ENCODE measurements at places on chromosomes 5 and 9.

- DNase-seq: no peak
Measured at GRCh38 chr9:88824711-88825110, 166.6 kb upstream of the S1PR3 start.

DNA sequence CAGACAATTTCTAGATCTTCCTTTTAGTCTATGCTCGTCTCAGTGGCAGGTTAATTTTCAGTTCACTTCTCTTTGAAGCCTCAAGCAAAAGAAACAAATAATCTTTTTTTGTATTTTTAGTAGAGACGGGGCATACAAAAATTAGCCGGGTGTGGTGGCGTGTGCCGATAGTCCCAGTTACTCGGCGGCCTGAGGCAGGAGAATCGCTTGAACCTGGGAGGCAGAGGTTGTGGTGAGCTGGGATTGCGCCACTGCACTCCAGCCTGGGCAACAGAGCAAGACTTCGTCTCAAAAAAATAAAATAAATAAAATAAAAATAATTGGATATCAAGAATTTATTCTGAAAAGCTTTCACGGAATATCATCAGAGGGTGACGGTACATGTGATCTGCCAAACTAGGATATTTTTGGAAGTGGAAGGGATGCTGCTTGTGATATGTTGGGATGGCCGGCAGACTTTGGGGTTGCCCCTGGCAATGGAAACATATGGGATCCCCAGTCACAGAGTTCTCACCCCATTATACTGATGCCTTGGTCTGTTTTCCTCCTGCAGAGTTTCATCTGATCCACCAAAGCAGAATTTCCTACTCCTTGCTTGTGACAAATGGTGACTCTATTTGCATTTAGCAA is 7.6 kb upstream of the LCP2 start:
- no peak for DNase-seq

DNA sequence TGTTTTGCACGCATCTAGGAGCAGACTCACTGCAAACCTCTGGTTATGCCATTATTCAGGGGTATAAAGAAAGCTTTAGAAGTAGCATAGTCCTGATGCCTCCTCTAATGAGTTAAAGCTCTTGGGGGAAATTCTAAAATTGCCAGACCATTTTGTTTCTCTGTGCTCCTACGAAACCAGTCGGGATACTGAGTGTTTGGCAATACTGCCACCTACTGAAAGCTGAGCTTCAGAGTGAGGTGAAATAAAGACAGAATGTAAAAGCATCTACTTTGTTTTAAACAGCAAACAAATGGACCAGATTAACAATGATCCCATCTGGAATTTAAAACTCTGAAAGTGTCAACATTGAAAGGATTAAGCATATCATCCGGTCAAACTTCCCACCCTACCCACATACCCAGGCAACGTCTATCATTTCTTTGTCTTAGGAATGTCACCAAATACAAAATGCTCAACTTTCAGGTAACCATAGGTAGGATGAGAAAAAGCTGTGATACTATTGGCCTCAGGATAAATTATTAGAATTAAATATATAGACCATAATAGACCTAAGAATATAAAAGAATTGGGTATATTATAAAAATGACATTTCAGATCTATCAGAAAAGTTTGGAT is 77.8 kb upstream of the SHISAL2B start:
- peak; percentile 34 for DNase-seq

GRCh38 chr5:73796164-73797131 is 170.5 kb downstream of the ARHGEF28 start:
- peak; percentile 55 for DNase-seq

DNA sequence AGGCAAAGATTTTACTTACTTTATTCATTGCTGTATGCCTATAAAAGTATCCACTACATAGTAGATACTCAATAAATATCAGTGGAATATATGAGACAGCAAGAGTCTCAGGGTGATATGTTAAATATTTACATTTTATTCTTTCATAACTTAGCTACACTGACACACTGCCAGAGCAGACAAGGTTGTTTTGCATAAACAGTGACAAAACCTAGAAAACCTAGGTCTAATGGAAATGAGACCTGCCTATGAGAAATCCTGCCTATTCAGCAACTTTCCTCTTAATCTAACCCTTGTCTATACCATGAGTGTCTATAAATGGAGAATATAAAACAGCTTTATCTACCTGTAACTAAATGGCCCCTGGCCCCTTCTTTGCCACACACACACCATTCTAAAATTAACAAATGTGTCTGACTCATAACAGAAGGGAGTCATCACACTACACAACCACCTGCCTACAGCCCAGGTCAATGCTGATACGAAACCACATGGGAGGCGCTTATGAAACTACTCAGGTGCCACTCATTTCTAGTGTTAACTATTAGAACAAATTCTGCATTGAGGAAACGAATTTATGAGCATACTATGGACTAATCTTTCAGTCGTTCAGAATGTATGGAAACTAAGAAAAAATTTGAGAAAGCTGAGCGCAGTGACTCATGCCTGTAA is 60.3 kb downstream of the UBAP2 start:
- DNase-seq: no peak

DNA sequence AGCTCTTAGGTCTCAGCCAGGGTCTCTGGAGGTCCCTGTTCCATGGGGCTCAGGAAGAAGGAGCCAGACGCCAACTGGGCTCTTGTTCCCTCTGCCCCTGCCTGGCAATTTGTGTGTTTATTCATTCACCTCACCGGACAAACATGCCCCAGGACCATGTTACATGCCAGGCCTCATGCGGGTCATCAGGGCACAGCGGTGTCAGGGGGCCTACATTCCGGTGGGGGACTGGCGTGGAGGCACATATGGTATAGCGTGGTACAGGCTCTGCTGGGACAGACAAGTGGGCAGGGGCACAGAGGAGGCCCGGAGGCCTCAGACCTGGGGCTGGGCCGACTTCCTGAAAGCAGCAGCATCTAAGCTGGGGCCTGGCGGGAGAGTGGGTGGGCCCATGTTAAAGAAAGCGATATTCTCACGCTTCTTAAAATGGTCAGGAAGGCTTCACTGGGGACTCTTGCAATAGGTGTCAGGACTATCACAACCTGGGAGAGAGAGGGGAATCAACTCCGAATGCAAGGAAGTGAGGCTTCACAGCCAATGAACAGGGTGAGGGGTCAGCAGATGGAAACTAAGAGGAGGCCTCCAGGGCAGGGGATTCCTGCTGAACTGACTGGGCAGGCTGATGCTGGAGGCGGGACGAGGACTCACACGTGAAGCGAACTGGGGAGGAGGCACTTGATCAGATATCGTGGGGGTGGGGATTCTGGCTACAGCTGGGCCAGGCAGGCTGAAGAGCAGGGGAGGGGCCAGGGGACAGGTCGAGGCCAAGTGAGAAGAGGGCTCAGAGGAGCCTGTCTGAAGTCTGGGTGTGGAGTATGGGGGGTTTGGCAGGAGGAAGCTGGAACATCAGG is 41.9 kb downstream of the NCS1 start:
- DNase-seq: no peak

GRCh38 chr9:76827296-76828080 is 63.2 kb downstream of the PCA3 start:
- no peak for DNase-seq

DNA sequence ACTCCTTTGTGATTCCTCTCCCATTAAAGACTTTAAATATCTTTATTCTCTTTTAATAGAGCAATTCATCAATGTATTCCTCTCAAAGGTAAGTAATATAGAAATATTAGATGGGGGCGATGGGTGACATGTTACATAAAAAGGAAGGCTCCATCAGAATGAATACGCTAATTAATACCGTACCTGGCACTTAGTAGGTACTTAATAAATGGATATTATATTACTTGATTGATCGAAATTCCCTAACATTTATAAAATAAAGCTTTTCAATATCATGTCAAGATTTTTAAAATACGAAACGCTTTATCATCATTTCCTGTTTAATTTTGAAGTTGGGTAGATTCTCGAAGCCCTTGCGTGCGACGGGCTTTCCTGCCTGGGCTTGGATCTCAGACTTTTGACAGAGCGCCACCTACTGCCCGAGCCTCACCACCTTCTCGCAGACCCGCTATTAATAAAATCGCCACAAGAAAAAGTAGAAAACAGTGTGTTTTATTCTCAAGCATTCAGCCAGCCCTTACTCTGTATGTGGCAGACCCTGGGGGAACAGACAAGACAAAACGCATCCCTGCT is 99.4 kb downstream of the C5orf15 start:
- DNase-seq: peak; percentile 32

DNA sequence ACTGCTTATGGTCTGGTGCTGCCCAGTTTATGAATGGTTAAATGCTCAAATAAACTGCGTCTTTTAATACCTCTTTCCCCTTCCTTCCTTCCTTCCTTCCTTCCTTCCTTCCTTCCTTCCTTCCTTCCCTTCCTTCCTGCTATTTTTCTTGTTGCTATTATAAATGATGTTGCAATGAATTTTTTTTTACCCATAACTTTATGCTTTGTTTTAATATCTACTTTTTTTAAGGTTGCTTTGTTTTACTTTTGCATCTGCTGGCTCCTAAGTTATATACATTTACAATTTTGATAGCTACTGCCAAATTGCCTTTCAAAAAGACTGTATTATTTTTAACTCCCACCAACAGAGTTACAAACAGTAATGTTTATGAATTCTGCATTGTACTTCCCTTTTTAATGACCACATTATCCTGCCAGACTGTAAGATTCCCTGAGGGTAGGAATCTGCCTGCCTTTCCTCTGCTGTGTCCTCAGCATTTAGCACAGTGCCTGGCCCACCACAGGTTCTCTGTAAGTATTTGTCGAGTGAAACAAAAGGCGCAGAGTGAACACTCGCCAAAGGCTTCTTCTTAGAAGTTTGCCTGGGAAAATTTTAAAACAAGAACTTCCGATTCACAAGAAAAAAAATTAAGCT is 36.9 kb downstream of the KIF4B start:
- no peak for DNase-seq

DNA sequence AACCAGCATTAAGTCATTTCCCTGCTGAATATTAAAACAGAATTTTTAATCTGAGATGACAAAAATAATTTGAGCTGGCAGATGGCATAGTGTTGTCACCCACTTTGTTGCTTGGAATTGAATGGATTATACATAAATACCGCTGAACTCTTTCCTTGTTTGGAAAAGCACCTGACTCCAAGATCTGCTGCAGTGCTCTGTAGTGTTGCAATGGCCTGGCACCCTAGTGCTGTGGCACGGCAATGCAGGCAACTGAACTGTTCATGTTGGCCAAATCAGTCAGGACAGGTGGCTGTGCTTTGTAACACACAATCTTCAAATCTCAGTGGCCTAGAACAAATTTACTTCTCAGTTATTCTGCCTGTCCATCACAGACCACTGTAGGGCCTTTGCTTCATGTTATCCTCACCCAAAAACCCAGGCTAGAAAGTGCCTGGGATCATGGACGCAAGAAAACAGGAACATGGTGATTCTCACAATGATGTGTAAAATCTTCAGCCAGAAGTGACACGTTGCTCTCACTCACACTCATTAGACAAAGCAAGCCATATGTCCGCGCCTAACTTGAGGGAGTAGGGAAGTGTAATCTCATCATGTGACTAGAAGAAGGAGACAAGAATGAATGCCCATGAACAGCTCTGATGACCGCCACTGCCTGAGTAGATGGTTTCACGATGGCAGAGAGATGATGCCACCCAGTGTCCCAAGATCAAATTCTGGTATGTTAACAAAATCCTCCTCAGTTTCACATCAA is 191.9 kb upstream of the PUM3 start:
- no peak for DNase-seq

DNA sequence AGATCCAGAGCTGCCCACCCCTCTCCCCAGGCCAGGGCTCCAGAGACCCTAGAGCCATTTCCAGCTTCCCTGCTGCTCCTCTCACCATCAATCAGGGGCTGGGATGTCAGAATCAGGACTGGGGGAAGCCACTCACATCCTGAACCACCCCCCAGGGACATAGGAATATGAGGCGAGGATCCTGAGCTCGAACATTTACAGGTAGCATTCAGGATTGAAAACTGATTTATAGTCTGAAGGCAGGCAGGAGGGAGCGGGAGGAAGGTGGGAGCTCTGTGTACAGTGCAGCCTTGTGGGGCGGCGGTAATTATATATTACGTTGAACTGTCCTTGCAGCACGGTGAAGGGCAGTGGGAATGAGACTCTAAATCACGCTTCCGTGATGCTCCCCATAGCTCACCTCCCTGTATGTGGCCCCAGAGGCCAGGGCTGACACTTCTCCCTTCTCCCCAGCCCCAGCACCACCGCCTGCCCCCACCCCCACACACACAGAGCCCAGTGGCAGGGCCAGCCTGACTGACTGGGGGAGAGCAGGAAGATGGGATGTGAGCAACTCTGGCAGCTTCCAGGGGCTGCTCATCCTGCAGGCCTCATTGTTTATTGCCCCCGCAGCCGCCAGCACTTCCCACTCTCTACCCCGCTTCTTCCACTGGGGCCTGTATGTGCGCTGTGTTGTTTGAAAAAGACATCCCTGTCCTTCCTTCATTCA is 76.0 kb upstream of the HSPA9 start:
- no peak for DNase-seq

DNA sequence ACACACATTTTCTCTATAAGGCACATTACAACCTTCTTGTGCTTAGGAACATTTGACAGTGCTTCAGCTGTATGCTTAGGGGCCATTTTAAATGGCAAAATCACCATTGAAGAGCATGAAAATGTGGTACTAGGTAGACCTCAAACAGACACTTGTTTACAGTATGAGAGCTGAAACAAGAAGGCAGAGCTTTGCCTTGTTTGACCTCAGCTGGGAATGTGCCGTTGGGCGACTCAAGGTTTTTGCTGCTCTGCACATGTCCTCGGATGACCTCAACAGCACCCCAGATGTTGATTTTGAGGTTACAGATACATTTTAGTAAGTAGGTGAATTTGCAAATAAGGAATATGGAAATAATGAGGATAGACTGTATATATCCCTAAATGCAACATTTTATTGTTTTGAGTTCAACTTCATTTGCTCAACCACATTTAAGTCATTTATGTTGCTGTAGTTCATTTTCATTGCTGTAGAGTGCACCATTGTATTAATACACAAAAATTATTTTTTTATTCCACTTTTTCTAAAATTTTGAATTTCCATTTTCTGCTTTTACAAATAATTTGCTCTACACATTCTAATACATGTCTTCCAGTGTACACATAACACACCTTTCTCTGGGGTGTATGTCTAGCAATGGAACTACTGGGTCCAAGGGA is 206.8 kb downstream of the NR3C1 start:
- no peak for DNase-seq

DNA sequence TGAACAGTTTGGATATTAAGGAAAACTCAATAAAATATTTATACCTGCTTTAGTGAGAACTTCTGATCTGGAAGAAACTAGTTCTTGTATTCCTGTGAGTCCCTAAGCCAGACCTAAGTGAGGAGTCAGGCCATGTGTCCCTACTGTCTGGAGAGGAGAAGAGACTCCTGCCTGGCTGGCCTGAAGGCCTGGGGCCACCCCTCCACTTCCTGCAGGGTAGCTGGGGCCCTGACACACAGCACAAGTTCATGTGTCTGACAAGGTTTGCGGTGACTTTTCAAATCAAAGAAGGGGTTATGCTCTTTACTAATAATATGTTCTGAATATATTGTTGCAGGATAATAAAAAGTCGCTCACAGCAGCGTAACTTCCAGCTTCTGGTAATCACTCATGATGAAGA is 16.1 kb upstream of the IL13 start:
- no peak for DNase-seq

All from brain pericyte (primary cell).